Activated CD4-positive, alpha-beta T cell treated with anti-CD3 and anti-CD28 coated beads, Interleukin-2, amount 50 U/mL, for 16 hours (primary cell): ENCODE measurements at places on chromosomes 5 and 9.

DNA sequence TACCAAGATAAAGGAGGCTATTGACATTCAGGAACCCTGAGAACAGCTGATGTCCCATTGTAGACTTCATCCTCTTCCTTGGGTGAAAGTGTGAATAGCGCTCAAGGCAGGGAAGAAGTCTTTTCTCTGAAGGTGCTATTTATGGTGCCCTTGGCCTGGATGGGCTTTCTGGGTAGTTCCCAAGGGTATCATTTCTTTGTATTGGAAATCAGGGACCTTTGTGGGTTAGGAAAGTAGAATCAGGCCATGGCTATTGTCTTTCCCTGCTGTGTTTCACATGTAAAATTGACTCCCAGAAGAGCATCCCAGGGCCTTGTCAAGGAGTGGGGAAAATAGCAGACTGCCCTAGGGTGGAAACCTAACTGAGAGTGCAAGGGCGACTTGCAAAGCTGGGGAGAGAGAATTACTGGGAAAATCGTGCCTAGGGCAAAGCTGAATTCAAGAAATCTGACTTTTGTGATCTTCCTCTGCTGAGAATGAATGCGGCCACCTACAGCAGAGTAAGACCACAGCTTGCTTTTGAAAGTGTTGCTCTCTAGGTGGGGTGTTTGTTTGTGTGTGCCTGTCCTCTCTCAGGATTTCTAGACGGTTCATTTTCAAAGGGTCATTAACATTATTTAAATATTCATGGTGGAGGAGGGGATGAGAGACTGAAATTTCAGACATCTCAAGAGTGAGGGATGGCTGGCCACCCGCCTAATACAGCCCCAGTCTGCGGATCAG is 160.6 kb downstream of the C9orf152 start:
- DNase-seq = no peak

- peak; percentile 34 for DNase-seq
Measured at GRCh38 chr5:10354048-10354872, 765 bp downstream of the MARCHF6 start.

DNA sequence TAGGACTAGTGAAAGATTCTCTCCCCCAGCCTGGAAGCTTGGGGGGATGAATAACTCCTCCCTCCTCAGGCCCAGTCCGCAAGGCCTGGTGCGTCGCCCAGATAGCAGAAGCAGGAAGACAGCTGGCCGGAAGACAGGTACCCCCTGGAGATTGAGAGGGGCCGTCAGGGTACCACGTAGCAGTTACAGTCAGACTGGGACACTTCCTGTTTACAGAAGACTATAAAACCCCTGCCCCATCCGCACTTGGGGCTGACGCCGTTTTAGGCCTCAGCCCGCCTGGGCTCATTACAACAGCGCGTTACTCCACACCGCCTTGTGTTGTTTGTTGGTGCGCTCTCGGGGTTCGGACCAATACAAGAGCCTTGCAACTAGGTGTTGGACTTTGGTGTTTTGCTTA is 15.4 kb downstream of the SEMA6A start:
- DNase-seq = no peak

GRCh38 chr9:114027863-114028465 is 50.1 kb downstream of the AMBP start:
- no peak for DNase-seq

DNA sequence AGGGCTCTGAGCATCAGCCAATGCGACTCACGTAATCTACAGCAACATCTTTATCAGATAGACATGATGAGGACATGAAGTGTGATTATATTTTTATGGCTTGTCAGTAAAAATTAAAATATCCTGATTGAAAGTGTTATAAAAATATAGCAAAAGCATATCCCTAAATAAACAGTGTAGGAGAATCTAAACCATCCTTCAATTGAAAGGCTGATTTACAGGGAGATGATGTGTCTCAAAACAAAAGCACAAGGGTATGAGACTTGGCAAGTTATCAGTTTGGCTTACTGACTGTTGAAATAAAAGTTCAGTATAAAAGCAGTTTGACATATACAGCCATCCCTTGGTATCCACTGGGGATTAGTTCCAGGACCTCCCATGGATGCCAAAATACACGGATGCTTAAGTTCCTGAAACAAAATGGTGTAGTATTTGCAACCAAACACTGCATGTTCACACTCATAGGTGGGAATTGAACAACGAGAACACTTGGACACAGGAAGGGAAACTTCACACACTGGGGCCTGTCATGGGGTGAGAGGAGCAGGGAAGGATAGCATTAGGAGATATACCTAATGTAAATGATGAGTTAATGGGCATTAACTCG is 149.9 kb upstream of the MAP1B start:
- no peak for DNase-seq

DNA sequence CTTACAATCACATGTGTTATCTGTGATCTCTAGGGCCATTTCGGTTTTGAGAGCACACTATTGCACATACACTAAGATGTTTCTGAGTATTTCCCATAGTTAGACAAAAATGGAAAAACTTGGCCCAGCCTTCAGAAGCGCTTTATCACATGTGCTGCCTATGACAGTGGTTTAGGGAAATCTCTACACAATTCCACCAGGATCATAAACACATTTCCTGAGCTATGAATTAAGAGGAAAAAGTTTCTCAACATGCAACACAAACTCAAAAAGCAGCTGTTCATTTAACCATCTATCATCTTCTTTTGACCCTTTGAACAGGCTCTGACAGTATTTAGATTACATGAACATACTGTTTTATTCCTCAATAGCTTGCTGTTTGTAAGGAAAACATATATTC is 15.1 kb downstream of the FGF1 start:
- no peak for DNase-seq

DNA sequence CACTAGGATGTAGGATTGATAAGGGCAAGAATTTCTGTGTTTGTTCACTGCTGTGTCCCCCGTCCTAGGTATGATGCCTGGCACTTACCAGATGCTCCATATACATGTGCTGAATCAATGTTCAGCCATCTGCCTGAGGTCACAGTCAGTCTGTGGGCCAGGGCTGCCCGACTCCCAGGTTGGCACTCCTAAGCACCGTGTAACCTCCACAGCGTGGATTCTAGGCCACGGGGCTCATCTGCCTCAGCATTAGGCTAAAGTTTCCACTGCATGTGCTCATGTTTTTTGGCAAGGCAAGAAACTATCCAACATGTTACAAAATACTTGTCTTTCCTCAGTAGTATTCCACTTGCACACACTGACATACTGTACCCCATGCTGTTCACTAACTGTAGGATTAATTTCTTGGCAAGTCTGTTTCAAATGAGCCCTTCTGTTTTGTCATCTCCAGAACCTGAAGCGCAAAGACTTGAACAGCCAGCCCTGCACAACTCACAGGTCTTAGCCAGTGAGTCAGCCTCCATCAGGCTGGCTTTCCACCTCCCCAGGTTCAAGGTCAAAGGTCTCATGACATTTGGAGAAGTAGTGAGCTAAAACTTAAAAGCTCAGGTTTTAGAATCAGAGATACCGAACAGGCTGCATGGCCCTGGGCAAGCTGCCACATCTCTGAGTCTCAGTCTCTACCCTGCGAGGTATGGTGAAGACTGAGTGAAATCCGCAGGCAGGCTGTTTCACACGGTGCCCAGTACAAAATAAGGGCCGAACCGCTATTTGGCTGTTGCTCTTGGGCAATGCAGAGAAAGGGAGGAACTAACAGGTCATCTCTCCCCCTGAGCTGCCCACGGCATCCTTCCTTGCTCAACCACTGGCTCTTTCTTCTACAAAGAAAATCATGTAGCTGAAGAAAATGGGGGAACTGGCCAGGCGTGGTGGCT is 7.2 kb downstream of the TOR1A start:
- no peak for DNase-seq

- no peak for DNase-seq
Measured at GRCh38 chr9:72540348-72540873, 19.0 kb downstream of the TMC1 start.

GRCh38 chr5:134371834-134372340 is 518 bp downstream of the UBE2B start:
- peak; percentile 53 for DNase-seq
